Activated naive CD4-positive, alpha-beta T cell treated with anti-CD3 and anti-CD28 coated beads, Interleukin-2, amount 50 U/mL, for 16 hours (primary cell): ENCODE measurements at places on chromosomes 2 and 18.

DNA sequence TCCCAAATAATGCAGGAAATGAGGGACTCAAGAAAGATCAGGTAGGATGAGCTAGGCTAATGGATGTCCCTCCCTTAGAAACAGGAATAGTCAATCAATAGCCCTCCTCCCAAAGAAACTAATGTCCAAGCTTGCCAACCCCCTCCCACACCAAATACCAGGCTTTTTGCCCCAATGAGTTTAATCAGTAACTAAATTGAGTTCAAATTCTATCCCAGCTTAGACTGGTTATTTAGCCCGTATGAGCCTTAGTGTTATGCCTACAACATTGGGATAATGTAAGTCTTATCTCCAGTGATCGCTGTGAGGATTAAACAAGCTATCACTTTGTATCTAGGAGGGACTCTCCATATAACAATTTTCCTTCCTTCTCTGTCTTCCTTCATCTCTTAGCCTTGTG, 310.7 kb downstream of the DPP10 start:
- DNase-seq: no peak

- DNase-seq: no peak
Observed at GRCh38 chr2:25132299-25132635, 36.1 kb downstream of the POMC start.

DNA sequence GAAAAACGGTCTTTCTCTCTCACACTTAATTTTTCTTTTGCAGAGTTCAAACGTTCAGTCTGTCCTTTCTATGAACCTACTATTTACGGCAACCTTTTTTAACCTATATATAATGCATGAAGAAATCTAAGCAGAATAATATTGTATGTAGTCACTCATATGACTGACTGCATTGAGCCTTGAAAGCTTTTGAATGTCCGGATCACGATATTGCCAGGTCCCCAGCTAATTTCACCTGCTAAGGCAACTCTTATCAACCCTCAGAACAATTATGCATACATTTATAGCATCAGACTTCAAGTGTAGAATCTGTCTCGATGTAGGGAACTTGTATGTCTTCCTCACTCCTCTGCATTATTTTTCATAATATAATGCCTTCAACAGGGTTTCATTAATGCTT, 1083.8 kb upstream of the KLHL29 start:
- no peak for DNase-seq

- no peak for DNase-seq
Observed at GRCh38 chr2:58032016-58032763, 14.4 kb upstream of the VRK2 start.

- DNase-seq: no peak
Observed at GRCh38 chr2:202555356-202555755, 79.4 kb upstream of the FAM117B start.

DNA sequence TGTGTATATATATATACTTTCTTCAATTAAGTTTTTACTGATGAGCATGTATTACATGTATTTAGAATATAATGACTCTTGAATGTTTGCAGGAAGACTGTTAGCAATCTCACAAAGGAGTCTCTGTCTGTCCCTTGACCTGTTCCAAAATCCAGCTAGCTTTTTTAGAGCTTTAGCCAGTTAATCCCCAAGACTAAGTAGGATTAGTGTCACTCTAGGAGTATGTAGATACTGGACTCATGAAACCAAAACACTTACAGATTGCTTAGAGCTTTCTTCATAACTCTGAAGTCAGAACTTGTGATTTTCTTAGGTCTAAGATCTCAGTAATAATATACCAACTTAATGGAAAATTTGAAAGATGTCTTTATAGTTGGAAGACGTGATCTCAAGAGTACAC, 2.2 kb downstream of the UBXN4 start:
- no peak for DNase-seq

GRCh38 chr2:197944416-197945096, 140.2 kb downstream of the PLCL1 start:
- DNase-seq: no peak
